ENCODE measurements at places on chromosomes 5 and 9. TPM values are rescaled to one million over a fixed set of nuclear protein-coding genes. Genes with fewer than 3 reads are reported as not detected.

- peak; percentile 99 for DNase-seq
Observed at GRCh38 chr5:152688561-152689249, 283.6 kb upstream of the NMUR2 start.

DNA sequence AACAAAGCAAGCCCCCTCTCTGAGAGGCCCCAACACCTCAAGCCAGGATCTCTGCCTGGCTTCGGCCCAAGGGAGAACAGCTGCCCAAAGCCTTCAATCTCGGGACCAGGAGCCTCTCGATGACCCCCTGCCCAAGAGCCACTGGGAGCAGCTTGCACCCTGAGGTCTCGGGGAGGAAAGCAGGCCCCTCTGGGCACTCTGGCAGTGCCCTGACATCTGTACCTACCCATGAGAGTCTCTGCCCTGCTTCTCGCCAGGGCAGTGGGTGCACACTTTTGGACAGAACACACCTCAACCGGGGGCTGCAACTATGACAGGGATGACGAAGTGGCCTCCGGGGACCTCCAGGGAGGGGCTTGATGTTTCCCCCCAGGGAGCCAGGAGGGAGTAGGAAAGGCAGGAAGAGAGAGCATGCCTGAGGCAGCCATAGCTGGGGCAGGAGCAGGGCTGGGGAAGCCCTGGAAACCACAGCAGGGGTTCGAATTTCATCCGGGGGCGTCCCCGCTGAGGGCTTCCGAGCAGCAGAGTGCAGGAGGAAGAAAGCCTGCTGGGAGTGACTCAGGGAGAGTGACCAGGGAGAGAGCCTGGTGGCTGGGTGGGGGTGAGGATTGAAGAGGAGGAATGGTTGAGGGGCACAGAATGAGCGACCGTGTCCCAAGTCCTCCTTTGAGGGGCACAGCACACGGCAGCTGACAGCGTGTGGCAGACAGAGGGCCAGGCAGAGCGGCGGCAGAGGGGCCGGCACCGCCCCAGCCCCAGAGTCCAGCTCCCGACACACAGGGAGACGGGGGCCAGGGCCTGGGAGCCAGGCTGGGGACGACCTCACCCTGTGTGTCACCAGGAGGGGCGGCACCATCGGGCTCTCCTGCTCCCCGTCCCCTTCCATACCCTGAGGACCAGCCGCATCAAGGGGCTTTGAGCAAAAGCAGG, 1.8 kb downstream of the LPCAT1 start:
- peak; percentile 70 for DNase-seq

DNA sequence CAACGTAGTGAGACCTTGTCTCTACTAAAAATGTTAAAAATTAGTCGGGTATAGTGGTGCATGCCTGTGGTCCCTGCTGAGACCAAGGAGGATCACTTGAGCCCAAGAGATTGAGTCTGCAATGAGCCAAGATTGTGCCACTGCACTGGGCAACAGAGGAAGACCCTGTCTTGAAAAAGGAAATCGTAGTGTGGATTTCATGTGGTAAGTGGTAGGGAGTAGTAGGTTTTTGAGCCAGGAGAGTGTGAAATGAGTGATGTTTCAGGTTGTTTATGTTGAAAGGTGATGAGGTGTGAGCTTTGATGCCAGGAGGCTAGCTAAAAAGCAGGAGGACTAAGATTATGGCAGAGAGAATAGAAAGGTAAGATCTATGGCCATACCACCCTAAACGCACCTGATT, 5.9 kb downstream of the MATR3 start:
- no peak for DNase-seq

NRARP gene
- total RNA-seq = 7.3 TPM

SLC6A3 gene
- 0.07 TPM for total RNA-seq

TLX3 gene
- total RNA-seq = not detected

DRD1 gene
- 0.23 TPM for total RNA-seq

All from astrocyte (in vitro differentiated cells and primary cell).